ENCODE measurements at places on chromosomes 13 and 19.

- no peak for DNase-seq
These were observed 95.0 kb downstream of the DNAJC3 start for GRCh38 chr13:95771905-95772304.

GRCh38 chr19:40592170-40592569, 9.0 kb upstream of the LTBP4 start:
- DNase-seq: peak; percentile 47

- no peak for DNase-seq
These were observed 500 bp downstream of the SMIM24 start for GRCh38 chr19:3479834-3480215.

DNA sequence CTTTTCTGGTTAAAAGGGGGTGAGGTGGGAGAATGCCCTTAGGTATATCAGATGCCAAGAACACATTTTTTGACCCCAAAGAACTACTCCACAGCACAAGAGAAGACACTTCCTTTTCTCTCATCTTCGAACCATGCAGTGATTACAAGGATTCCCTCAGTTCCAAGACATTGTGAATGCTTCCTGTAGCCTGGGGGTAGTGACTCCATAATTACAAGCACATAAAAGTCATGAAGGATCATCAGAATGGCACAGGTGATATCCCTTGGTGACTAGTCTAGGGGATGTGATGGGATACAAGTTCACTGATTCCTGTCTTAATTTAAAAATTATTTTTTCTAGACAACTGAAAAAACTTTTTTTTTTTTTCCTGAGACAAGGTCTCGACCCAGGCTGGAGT, 78.0 kb downstream of the ZC3H13 start:
- DNase-seq: no peak

GRCh38 chr13:43158516-43158915, 135.1 kb downstream of the DNAJC15 start:
- DNase-seq: no peak

- DNase-seq: no peak
These were observed 93.1 kb downstream of the GGACT start for GRCh38 chr13:100495455-100495854.

GRCh38 chr13:93784191-93784590, 557.6 kb downstream of the GPC6 start:
- no peak for DNase-seq

DNA sequence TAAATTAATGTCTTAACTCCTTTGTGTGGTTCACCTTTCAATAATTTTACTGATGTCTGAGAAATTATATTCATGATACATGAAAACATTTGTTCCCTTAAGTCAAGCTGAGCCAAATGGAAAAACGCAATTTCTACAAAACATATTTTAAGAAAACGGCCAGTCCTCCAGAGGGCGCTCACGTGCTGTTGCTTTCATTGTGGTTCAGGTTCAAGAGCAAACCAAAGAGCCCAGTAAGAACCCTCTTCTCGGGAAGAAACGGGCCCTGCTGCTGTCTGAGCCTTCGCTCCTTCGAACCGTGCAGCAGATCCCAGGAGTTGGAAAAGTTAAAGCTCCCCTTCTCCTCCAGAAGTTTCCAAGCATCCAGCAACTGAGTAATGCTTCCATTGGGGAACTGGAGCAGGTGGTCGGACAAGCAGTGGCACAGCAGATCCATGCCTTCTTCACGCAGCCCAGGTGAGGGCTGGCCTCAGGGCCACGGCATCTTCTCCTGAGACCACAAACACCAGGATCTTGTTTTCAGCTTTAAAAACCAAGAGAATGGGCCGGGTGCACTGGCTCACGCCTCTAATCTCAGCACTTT, 4.3 kb downstream of the FAAP24 start:
- no peak for DNase-seq

DNA sequence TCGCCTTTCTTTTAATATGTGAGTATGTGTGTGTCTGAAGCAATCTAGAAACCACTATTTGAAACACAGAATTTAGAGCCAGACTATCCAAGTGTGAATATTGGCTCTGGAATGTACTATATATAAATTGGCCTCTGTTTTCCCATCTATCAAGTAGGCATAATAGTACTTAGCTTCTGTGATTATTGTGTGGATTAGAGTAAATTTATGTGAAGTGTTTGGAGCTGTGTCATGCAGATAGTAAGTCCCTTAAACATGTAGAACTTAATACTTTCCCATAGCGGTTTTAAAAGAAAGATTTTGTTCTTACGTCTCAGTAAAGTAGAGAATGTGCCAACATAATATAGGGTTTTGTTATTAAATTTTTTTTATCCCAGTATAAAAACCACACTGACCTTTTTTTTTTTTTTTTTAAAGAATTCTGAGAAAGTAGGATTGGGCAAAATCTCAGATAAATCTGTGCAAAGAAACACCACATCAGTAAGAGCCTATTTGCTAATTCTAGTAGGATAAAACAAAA, 432.3 kb downstream of the RFC3 start:
- no peak for DNase-seq

GRCh38 chr13:32537580-32538142, 934 bp downstream of the N4BP2L2 start:
- no peak for DNase-seq

DNA sequence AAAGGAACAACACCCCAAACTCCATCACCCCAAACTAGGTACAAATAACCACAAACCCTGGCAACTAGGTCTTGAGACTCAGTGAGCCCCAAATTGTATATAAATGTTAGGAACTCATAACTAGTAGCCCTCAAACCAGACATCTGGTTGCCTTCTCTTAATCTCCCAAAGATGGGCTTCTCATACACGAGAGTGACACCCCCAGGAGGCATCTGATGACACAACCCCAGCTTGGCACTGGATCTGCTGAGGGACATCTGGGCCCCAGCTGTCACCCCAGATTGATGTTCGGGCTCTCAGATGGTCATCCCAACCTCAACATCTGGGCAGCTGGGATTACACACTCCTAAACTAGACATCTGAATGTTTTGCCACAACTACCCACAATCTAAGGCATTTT, 14.8 kb downstream of the RABAC1 start:
- no peak for DNase-seq

DNA sequence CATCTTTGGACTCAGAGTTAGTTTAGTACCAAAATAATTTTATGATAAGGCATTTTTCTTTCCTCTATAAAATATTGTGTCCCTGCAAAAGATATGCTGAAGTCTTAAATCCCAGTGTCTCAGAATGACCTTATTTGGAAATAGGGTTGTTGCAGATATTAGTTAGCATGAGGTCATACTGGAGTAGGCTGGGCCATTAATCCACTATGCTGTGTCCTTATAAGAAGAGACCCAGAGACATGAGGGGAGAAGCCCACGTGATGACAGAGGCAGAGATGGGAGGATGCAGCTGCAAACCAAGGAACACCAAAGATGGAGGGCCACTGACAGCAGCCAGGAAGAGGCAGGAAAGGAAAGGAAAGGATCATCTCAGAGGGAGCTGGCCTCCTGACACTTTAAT, 6.4 kb downstream of the POGLUT2 start:
- no peak for DNase-seq
